ENCODE measurements at places on chromosomes 1 and 21.

- DNase-seq = no peak
These were observed 42.7 kb downstream of the GIPC2 start for GRCh38 chr1:78088486-78088885.

GRCh38 chr1:25095635-25096200 lies 136.6 kb downstream of the SYF2 start:
- DNase-seq = no peak

DNA sequence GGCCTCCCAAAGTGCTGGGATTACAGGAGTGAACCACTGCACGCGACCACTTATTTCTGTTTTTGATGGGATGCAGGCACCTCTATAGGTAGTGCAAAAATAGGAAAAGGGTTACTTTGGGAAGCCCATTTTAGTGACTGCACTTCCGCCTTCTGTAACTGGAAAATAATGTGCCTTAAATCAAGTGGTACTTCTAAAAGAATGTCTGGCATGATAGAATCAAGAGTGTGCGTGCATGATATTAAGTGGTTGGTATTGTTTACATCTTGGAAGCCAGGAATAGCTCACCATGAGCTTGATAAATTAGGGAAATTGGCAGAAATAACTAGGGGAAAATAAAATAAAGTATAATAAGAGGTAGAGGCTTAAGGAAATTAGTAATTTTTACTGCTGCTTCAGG lies 1067.0 kb downstream of the ADGRL2 start:
- DNase-seq = no peak

GRCh38 chr1:173601588-173601987 lies 1.3 kb downstream of the SLC9C2 start:
- DNase-seq = no peak

DNA sequence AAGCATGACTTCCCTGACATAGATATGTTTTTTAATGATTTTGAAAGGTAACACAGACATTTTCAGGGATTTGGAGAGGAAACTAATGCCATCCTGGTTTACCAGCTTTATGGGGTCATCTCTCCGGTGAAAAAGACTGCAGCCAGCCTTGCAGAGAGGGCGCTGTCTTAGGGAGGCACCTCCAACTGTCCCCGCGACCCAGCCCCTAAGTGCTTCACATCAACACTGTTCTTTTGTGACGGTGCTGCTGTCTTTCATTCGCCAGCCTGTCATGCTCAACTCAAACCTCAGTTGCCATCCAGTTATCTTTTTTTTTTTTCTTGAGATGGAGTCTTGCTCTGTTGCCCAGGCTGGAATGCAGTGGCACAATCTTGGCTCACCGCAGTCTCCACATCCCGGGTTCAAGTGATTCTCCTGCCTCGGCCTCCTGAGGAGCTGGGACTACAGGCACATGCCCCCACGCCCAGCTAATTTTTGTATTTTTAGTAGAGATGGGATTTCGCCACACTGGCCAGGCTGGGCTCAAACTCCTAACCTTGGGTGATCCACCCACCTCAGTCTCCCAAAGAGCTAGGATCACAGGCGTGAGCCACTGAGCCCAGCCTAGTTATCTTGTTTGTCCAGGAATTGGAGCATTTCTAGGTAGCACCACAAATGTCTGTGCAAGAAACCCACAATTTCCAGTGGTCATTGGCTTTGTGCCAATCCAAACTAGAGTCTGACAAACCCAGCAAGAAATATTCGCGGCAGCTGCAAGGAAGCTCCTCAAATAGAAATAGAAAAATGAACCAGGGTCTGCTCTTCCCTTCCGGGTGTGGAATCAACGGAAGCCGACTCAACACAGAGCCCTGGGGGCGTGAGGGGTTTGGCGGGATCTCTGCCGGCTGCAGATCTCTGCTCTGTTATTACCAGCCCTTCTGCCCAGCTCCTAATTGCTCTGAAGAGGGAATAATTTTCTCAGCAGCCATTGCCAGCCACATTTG lies 24.2 kb downstream of the PDE9A start:
- no peak for DNase-seq

GRCh38 chr1:226908913-226909312 lies 31.2 kb upstream of the COQ8A start:
- DNase-seq = no peak

- DNase-seq = no peak
These were observed 76.2 kb upstream of the VAMP3 start for GRCh38 chr1:7694600-7695496.

DNA sequence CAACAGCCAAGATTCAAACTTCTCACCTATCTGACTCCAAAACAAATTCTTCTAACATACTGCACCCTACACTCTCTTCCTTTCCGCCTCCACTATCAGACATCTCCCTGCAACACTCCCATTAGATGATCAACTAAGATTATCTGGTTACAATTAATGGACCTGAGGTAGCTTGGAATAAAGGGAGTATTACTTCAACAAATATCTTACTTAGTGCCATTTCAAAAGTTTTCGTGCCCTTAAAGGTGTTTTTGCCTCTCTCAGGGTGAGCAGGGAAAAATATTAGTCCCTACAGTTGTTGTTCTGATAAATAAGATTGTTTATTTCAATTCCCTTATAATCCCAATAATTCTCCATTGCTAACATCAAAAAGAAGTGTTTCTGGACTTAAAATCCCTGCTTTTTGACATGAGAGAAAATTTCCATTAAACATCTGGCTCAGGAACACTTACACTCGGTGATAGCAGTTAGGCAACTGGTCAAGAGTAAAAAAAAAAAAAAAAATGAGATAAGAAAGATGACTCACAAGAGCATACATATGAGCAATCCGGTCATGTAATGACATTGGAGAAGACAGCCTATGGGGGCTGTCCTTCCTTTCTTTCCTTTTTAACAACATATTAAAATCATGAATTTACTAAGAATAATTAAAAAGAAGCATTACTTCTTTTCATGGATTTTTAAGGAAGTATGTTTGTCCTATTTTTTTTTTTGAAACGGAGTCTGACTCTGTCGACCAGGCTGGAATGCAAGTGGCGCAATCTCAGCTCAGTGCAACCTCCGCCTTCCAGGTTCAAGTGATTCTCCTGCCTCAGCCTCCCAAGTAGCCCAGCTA lies 7.6 kb downstream of the RSBN1 start:
- no peak for DNase-seq

All from mucosa of gallbladder (tissue), 1 donor.